ENCODE measurements at places on chromosomes 4 and X.

DNA sequence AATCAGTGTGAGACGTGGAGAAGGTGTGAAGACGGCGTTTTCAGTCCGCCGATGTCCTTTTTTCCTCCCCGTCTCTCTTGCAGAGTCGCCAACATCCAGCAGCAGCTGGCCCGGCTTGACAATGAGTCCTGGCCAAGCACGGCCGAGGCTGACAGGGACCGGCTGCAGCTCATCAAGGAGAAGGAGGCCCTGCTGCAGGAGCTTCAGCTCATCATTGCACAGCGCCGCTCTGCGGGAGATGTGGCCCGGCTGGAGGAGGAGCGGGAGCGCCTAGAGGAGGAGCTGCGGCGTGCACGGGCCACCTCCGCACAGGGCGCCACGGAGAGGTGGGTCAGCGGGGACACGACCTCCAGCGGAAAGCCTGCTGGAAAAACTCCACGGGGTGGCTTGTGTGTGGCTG, 47.1 kb upstream of the CLCN4 start:
- no peak for DNase-seq

GRCh38 chrX:77901506-77901905, 2.2 kb downstream of the COX7B start:
- DNase-seq, result no peak

DNA sequence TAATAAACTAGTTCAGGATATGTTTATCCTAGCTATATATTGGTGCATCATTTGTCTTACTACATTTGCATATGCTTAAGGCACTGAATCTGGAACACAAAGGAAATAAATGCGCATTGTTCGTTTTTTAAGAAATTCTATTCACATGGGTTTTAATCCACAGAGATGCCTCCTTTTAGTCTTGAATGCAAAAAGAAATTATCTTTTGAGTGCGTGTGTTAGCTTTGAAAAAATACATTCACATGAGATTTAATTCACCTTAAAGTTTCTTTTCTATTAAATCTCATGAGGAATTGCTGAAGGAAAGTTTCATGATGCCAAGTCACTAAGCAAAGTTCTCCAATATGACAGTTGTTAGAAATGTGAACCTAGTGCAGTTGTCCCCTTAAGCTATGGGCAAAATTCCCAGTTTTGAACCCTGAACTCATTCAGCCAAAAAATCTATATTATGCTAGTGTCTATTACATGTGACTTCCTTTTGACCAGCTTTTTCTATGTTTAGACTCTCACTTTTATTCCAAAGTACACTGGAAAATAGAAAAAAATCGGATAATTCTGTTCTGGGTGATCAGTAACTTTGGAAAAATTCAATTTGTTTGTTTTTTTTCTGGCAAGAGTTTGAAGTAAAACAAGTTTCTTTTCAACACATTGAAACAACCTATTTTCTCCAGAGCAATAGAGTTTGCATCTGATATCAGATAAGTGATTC, 426.2 kb upstream of the MAGEB2 start:
- DNase-seq, result no peak

- DNase-seq, result no peak
Measured at GRCh38 chr4:35063031-35063570, 1181.2 kb downstream of the ARAP2 start.

Measured in NCI-H1436 treated with DMSO at 0.1 percent for 48 hours (cell line).